DND-41 (cell line): ENCODE measurements at places on chromosomes 3 and 15.

- DNase-seq: no peak
Observed at GRCh38 chr3:135694142-135694541, 271.4 kb upstream of the PPP2R3A start.

DNA sequence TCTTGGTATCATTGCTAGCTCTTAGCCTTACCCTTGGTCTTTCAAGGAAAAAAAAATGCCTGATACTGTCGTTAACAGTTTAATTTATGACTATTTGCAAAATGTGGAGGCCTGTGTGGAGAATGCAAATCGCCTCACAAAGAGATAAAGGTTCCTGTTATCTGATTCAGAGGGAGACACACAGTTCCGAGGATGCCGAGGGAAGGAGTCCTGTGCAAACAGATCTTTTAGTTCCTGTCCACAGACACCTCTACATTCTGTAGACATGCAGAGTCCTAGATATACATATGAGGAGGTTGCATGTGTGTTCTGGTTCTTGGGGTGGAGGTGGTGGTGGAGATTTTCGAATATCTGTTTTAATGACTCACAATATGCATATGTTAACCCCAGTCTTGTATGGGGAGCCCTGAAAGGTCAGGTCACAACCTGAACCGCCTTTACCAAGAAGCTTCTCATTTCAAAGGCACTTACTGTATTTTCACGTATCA lies 5.7 kb downstream of the NR2F2 start:
- no peak for DNase-seq

GRCh38 chr15:36886701-36887100 lies 213.6 kb downstream of the MEIS2 start:
- no peak for DNase-seq

- no peak for DNase-seq
Observed at GRCh38 chr3:185830018-185830797, 5.4 kb upstream of the IGF2BP2 start.

DNA sequence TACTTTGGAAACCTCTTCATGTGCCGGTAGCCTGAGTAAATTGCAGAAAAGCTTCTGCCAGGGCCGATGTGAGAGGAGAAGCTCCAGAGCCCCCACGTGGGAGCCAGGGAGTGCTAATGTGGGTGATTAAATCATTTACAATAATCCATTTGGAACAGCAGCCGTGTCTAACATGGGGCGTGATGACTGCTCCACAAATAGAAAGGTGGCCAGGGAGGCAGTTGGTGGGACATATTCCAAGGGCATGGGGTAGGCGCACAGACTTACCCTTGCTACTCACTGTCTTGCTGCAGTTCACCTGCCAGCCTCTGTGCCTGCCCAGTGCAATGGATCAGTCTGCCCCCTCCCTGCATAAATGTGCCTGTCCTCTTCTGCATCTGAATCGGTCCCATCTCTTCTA lies 39.3 kb upstream of the INSYN1 start:
- DNase-seq: no peak

GRCh38 chr15:22253676-22254408 lies 173.5 kb downstream of the OR4M2 start:
- DNase-seq: no peak

DNA sequence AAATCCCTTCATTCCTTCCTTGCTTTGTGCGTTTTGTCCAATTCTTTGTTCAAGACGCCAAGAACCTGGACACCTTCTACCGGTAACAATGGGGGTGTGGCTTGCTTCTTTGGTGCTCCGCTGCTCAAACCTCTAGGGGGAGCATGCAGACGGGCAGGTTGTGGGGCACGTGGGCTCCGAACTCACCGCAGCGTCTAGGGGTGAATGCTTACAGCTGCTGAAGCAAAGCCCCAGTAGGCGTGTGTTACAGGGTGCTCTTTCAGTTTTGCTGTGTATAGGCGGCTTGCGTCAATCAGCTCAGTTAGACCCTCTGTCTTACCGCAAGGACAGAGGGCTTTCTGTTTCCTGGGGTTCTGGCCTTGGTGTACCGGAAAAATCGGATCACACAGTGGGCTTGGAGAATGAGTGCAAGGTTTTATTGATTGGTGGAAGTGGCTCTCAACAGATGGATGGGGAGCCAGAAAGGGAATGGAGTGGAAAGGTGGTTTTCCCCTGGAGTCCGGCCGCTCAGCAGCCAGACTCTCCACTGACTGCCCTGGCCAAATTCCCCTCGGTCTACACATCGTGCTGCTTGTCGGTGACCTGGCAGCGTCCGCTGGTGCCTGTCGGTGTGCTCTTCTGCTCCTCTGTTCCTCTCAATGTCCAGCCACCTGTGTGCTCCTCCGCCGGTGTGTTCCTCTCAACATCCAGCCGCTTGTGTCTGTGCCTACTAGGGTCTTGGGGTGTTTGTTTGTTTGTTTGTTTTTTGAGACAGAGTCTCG lies 1.2 kb upstream of the LRRC34 start:
- peak; percentile 80 for DNase-seq

- peak; percentile 56 for DNase-seq
Observed at GRCh38 chr15:73996939-73997338, 2.4 kb downstream of the PML start.

DNA sequence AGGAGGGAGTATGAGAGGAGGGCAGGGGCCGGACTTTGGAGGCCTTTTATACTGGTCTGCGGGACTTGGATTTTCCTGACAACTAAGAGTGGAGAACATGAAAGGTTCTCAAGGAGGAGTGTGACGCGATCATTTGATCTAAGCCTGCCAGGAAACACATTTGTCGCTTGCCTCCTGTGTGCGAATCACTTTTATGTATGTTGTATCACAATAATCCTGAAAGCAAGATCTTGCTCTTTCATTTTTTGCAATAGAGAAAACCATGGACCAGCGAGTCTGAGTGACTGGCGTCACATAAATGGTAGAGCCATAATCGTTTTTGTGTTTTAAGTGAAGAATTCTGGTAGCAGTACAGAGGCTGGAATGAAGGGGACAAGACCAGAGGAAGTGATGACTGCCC lies 100.7 kb downstream of the ARNT2 start:
- no peak for DNase-seq

DNA sequence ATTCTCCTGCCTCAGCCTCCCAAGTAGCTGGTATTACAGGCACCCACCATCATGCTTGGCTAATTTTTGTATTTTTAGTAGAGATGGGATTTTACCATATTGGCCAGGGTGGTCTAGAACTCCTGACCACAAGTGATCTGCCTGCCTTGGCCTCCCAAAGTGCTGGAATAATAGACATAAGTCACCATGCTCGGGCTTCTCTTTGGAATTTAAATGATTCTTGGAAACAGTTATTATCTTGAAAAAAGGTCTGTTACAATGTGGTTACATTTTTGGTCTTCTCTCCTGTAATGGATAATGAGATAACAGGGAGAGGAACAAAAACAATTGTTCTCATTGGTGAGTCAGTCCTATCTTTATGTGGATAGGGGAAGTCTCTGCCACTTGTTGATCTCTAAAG lies 59.8 kb upstream of the AADACL2 start:
- no peak for DNase-seq

- peak; percentile 40 for DNase-seq
Observed at GRCh38 chr15:48285329-48286214, 45.7 kb upstream of the DUT start.
